ENCODE measurements at places on chromosomes 3 and 15.

DNA sequence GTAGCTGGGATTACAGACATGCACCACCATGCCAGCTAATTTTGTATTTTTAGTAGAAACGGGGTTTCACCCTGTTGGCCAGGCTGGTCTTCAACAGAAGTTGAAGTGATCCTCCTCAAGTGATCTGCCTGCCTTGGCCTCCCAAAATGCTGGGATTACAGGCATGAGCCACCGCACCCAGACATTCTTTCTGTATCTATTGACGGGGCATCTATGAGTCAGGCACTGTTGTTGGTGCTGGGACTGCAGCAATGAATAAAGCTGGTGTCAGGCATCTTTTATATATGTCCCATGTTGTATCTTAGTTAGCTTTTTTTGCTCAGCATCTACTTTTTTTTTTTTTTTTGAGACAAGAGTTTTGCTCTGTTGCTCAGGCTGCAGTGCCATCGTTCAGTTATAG is 47.6 kb upstream of the ULK4 start:
- DNase-seq: no peak

GRCh38 chr3:133610031-133610430 is 36.5 kb downstream of the CDV3 start:
- DNase-seq: no peak

DNA sequence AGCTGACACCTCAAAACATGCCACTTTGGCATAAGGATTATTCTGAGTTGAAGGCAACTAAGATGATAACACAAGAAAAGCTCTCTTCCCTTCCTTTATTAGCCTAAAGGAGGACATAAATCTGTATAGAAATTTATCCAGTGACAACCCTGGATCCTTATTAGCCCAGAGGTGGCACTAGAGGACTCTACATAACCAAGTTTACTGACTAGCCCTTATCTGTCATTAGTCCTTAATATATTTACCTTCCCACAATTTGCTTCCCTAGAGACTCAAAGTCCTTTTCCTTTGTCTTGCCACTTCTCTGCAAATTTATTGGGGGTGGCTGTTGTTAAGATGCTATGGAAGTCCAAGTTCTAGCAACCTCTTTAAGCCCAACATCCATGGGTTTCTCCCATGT is 26.7 kb downstream of the CEP70 start:
- peak; percentile 13 for DNase-seq

DNA sequence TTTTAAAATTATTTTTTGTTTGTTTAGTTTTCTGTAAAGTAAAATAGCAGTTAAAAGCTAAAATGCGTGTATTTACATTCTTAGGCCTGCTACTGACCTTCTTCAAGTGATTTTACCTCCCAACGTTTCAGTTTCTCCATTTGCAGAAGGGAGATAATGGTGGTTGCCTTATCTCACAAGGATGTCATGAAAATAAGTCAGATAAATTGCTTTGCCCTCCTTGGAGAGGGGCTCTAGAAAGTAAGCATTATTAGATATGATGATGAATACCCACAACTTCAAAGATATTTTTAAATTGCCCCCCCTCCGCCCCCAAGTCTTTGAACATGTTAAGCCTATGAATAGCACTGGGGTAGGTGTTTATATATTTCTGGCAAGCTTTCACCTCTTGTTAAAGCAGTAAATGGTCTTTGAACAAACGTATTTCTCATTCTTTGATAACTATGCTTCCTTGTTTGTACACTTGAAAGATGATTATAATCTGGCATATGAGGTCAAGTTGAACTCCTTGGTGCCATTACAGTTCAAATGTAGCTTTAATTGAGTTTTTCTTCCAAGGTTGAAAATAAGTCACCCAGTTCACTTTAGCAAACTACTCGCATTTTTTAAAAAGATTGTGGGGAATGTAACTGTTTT is 6.4 kb downstream of the TERC start:
- DNase-seq: no peak

DNA sequence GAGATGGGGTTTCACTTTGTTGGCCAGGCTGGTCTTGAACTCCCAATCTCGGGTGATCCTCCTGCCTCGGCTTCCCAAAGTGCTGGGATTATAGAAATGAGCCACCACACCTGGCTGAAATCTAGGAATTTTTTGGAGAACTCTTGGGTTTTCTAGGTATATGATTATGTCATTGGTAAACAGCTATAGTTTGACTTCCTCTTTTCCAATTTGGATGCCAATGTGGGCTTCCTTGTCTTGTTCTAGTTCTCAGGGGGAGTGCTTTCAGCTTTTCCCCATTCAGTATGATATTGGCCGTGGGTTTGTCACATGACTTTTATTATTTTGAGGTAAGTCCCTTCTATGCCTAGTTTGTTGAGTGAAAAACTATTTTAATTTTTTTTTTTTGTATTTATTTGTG is 17.9 kb downstream of the KCNMB3 start:
- DNase-seq: no peak

- no peak for DNase-seq
Measured at GRCh38 chr15:44038755-44039191, 156.3 kb downstream of the FRMD5 start.

GRCh38 chr15:55552926-55553325 is 35.2 kb downstream of the PYGO1 start:
- no peak for DNase-seq

DNA sequence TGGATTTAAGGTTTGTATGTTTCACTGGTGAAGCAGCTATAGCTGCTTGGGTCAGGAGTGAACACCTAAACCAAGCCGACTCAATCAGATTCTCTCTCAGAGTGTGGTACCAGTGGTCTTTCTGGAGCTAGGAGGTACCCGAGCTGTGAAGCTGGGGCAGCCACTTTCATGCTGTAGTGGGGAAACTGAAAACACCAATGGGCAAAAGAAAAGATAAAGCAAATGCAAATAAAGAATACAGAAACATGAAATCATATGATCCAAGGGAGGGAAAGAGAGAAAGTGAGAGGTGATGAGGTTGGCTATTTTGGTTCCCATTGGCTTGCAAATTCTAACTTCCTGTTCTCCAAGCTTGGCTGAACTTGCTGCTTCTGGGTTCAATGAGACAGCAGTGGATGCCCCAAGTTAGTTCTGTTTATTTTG is 212.3 kb upstream of the CFAP20DC start:
- no peak for DNase-seq

DNA sequence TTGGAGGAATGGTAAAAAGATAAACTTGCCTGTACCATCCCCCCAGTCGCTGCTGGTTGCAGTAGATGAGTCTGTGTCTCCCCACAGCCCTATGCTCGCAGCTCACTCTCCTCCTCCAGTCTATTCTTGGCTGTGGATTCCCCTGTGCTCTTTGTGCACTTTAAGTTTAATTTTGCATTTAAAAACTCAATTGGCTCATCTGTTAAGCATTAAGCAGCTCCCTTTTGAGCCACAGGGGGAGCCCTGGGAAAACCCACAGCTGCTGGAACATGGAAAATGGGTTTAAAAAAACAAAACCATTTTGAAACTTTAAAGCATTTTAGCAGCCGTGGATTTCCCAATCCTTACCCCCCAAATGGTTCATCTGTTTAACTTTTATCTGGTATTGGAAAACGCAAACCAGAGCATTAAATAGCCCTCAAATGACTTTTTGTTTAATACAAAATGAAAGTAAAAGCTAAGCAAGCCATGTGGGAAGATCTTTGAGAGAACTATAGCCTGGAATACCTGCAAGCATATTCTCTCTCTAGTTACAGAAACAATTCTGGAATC is 536.9 kb downstream of the ZIC1 start:
- DNase-seq: peak; percentile 61

DNA sequence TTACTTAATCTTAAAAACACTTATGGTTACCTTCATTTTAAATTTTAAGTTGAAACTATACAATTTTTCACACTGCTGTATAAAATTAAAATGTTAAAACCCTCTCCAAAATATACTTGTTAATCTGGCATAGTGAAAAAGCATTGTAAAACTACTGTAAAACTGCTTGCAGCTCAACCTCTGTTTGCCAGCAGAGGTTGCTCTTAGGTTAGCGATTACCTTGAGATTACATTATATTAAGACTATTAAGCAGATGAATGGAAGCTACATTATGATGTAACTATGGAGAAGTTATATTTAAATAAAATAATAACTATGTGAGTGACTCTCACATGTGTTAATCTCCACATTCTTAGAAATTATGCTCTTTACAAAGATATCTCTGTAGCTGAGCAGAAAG is 143.6 kb upstream of the SLITRK3 start:
- no peak for DNase-seq

DNA sequence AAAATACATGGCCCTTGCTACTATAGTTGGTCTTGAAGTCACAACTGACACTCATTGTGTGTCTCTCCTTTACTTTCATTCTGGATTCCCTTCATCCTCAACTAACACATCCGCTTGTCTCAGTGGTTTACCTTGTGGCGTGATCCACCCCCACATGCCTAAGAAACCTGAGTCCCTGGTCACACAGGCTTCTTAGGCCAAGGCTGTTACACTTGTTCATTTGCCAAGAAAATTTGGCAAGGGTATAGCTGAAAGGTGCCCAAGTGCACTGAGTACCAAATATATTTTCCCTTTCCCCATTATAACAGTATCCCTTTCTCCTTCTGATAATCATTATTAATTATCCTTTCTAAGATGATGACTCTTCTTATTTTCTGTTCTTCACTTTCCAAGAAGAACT is 207.6 kb upstream of the STAC start:
- DNase-seq: no peak

DNA sequence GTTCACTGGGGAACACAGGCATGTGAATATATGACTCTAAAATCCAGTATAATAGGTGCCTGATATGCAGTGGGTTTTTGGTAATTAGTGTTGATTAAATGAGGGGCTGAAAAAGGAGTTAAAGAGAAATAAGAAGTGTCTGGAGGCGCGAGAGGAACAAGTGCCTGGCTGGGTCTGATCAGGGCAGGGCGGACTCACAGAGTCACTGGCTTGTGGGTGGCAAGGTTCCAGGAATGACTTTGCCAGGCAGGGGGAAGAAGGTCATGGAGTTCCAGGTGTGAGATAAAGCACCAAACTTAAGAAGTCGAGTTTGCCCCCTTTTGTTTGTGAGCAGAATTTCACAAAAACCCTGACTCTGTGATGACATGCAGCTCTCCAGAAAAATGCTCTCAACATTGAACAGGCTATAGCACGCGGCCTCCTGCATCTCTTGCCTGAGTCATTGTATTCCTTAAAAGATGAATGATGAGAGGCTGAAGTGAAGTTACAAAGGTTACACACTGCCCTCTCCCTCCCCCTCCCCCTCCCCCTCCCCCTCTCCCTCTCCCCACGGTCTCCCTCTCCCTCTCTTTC is 63.0 kb upstream of the LMCD1 start:
- DNase-seq: no peak

- DNase-seq: no peak
Measured at GRCh38 chr3:185789134-185789533, 35.7 kb downstream of the IGF2BP2 start.

DNA sequence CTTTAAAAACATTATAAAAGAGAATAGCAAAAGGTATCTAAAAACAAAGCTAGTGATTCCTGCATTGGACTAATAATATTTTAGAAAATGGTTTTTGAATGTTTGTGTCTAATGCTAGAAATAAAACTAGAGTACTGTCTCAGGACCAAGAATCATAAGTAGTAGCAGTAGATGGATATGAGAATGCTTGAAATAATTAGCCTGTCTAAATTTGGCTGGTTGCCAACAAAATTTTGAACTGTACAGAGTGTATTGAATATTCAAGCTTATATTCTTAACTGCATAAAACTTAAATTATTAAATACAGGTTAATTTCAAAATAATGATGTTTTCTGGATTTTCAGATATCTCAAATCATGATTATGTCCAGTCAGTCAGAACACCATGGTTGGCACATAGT is 14.0 kb downstream of the ABHD5 start:
- DNase-seq: no peak

DNA sequence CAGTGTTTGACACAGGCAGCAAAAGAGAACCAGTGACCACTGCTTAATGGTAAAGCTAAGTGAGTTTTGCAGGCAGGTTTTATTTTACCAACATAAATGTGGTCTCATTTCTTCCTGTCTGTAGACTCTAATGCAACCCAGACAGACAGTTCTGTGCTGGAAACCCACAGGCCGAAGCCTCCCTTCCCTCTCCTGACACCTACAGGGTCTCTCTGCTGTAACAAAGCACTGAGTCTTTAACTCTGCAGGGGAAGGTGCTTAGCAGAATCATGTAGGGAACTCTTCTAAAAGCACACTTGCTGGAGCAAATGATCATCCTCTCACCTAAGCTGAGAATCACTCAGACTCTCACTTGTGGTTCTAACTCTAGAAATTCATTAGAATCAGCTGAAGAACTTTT is 200.3 kb downstream of the KBTBD8 start:
- no peak for DNase-seq

DNA sequence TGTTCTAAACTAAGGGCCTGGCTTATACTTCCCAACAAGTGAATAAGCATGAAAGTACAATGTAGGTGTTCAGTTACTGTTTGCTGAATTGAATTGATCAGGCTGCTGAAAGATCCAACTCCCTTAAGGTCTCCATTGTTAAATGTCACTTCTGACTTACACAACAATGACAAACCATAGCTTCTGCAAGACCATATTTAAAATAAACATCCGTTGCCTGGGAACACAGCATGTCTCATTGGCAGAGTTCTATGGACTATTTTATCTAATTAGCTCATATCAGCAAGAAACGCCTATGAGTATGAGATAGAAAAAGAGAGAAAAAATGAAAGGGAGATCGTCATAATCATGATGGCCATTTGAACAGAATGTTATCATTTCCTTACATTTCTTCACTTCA is 605.4 kb downstream of the FGF12 start:
- no peak for DNase-seq

GRCh38 chr3:89038869-89039268 is 68.6 kb upstream of the EPHA3 start:
- no peak for DNase-seq

- no peak for DNase-seq
Measured at GRCh38 chr15:68001811-68002210, 52.3 kb upstream of the PIAS1 start.

- DNase-seq: no peak
Measured at GRCh38 chr15:27077790-27078189, 106.8 kb downstream of the GABRG3 start.

DNA sequence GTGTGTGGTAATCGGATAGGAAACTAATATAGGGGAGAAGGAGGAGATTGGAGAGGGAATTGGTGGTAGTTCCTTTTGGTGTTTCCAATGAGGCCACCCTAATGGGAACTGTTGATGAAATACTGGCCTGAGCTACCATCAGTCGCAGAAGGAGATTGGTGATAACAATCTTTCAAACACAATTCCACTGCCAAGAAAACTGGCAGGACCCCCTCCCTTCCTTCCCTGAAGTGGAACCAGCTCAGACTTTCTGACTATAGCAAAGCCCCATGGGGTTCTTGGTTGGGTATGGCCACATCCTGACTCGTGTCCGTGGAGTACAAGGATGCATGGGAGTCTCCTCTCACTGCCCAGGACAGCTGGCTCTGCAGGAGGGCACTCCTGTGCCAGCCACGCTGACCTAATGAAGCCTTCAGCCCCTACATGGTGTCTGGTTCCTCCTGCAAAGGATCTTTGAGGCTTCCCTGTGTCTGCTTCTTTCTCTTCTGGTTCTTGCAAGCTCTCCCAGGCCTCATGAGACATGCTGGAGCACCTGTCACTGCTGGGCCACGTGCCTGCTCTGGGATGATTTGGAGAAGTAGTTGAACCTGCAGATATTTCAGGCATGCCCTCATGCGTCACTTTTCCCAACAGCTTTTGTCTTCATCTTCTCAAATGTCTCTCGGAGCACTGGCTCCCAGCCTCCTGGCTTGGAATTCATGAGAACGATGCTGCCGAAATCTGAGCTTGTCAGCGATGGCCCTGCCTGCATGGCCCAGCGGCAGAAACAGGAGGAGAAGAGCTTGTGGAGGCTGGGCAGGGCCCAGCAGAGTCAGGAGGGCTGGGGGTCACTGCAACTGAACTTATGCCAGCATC is 90.0 kb upstream of the ADPGK start:
- DNase-seq: no peak

All from AML-193 (cell line).